Lung microvascular endothelial cell (primary cell): ENCODE measurements at places on chromosomes 4 and X. TPM values are rescaled to one million over a fixed set of nuclear protein-coding genes. Genes with fewer than 3 reads are reported as not detected.
A peak's percentile ranks its signal among the peaks of the same experiment; 100 is the strongest.

- no peak for DNase-seq
Observed at GRCh38 chr4:113442826-113443225, 318.7 kb downstream of the CAMK2D start.

RXFP1 gene
- 0.22 TPM in 1 of 2 replicates, not detected in the other for total RNA-seq

PRDX4 gene
- total RNA-seq, result 203 and 204 TPM in 2 replicates

GRCh38 chr4:1753294-1753696 lies 32.0 kb downstream of the TACC3 start:
- no peak for DNase-seq

- DNase-seq, result no peak
Observed at GRCh38 chr4:78666830-78667258, 109.3 kb upstream of the BMP2K start.

CENPI gene
- total RNA-seq, result 4.2 and 10.9 TPM in 2 replicates

DNA sequence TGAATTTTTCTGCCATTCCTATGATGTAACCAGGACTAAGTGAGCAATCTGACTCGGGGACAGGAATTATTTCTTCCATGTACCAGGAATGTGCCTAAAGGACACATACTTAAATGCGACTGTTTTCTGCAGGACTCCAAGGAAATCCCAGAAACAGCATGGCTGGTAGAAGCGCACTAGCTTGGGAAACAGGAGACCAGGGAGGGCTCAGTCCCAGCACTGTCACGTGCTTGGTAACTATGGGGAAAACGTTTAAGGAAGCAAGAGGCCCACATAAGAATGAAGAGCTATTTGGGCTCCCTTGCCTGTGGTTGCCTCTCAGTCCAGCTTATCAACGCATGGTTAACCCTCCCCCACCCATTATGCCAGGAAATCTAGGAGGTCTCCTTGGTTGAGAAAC lies 19.6 kb downstream of the MPP1 start:
- DNase-seq, result no peak

- no peak for DNase-seq
Observed at GRCh38 chr4:86971355-86971683, 36.5 kb downstream of the AFF1 start.

DNA sequence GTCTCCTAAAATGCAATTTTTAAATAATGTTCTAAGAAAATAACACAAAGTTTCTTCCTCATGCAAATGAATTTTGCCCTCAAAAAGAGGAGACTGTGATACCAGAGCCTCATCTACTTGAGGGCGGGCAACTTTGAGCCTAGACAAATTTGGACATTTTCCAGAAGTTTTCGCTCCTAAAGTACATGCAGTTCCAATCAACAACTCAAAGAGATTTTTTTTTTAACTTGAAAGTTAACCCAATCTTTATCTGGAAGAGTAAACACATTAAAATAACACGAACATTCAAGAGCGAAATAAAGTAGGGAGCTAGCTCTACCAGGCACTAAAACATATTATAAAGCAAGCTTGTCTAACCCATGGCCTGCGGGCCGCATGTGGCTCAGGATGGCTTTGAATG lies 29.4 kb upstream of the FBXW7 start:
- DNase-seq, result no peak

GRCh38 chrX:119589810-119590209 lies 15.4 kb downstream of the UBE2A start:
- DNase-seq, result no peak

LRAT gene
- total RNA-seq, result not detected in 2 replicates

TMPRSS11A gene
- not detected in 2 replicates for total RNA-seq

DNA sequence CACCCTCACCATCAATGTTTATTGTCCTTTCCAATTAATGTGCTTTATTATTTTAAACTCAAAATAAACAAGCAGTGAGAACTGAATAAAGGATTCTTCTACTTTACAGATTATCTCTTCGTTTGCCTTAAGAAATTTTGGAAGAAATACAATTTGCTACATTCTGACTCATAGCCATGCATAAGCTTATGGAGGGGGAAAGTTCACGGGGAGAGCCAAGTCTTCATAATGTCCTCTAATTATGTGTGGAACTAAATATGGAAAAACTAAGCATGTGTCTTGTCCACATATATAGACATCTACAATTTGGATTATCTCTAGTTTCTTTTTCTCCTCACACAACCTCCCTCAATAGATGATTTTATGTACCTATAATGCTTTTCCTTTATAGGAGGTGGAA lies 17.5 kb downstream of the CXCL13 start:
- no peak for DNase-seq

TLR2 gene
- total RNA-seq, result 0.44 and 1.2 TPM in 2 replicates

YY2 gene
- total RNA-seq, result 0.65 and 0.79 TPM in 2 replicates

- DNase-seq, result no peak
Observed at GRCh38 chr4:19776021-19776459, 475.7 kb upstream of the SLIT2 start.

WAS gene
- total RNA-seq, result under 0.01 and 0.22 TPM in 2 replicates

DNA sequence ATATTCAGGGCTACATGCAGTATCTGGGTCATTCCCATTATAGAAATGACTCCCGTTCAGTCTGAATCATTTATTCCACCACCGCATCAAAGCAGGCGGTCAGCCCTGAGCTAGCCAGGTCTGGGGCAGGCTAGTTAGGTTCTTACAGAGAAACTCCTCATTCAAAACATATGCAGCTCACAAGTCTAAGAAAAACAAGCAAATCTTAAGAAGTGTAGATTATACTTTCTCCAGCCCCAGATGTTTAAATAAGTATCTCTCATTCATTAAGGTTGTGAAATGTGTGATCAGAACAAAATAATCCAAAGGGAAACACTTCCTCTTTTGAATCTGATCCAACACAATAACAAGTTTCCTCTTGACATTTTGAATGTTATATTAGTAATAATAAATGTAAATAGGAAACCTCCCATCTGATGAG lies 441.9 kb downstream of the INPP4B start:
- DNase-seq, result peak; percentile 75

DNA sequence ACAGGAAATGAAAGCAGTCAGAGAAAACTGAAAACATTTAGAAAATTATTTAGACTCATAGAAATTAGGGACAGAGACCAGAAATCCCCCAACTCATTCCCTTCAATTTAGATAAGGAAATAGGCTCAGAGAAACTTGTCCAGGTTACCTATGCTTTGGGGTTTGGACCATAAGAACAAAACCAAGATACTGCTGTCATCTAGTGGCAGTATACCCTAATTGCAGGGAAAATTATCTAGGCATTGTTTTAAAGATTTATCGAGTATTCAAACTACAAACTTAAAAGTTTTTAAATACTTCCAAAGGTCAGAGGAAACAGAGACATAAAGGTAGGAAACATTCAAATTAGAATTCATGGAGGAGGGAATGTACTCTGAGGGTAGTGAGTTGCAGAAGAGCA lies 67.0 kb upstream of the KLHL13 start:
- no peak for DNase-seq

CFI gene
- total RNA-seq, result 26.4 and 38.7 TPM in 2 replicates

TMEM150C gene
- total RNA-seq, result 3.3 and 5.8 TPM in 2 replicates

DNA sequence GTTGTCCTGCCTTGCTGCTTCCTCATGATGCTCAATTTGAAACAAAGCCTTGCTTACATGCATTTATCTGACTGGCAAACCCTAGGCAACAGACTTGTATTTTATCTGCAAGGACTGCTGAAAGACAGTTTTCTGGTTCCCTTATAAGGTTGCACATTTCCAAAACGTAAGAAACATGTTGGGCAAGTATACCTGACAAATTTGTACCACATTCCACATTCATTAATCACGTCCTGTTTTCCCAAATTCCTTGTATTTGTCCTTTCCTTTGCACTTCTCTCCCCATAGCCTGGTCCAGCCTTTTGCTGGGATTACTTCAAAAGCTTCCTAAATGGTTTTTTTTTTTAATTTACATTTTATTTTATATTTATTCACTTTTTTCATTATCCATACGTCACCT lies 310.1 kb downstream of the PPP3CA start:
- DNase-seq, result peak; percentile 8

DNA sequence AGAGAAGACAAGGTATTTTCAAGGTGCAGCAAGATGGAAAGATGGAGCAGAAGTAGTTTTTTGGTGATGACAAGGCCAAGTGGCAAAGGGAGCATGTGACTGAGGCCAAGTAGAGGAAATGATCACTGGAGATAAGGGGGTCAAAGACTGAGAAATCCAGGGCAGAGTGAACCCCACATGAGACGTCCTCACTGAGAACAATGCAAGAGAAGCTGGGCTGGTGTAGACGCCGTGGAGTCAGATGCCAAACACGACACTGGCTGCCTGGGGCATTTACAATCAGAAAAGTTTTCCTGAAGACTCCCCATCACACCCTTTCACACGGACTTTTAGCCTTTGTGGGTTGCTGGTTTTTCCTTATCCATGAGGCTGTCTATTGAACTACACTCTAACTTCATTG lies 69.3 kb downstream of the FAM184B start:
- DNase-seq, result no peak

- DNase-seq, result no peak
Observed at GRCh38 chr4:143127621-143128020, 57.1 kb upstream of the USP38 start.

PABPC4L gene
- under 0.01 and 0.20 TPM in 2 replicates for total RNA-seq

DNA sequence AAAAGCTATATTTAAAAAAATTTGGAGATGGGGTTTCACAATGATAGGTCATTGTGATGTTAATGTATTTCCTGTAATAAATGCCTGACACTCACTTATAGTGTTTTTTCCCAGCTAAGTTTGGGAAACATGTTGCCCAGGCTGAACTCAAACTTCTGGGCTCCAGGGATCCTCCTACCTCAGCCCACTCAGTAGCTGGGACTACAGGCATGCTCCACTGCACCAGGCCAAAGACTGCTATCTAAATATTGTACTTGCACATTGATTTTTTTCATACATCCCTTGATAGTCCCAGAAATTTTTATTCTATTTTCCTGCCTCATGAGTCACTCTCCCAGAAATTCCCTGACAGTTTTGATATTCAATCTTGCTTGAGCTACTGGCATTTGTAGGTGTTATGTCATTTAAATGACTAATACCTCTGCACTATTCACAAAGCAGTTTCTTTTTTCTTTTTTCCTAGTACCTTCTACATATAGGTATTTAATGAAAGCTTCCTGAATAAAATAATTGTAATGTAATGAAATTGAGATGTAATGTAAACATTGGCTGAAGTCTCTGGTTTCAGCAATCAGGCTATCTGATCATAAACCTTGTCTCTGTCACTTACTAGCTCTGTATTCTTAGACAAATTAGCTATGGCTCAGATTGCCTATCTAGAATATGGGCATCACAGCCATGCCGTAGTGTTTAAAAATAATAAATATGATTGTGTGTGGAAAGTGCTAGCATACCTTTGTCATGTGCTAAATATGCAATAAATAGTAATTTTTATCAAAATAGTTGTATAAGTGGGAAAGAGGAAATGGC lies 1973.0 kb upstream of the AGA start:
- DNase-seq, result no peak

FHL1 gene
- total RNA-seq, result 82.2 and 122 TPM in 2 replicates

CTAG1A gene
- not detected in 2 replicates for total RNA-seq

FGF13 gene
- total RNA-seq, result 25.9 and 46.0 TPM in 2 replicates

DNA sequence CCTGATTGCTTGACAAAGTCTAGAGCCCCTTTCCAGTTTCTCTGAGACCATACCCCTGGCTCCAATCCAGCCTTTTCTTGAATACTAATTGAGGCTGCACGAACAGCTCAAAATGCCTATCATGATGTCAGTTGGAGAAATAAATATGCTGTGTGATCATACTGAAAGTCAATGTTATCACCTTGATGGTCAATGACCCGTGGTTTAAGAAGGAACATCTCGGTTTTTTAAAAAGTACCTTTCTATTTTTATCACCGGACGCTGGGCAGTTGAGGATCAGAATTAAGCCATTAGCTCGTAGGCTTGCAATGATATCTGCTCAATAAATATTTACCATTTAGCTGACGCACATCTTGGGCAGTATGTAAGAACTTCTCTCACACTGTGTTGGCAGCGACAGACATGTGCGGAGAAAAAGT lies 852 bp upstream of the WDR44 start:
- no peak for DNase-seq

DNA sequence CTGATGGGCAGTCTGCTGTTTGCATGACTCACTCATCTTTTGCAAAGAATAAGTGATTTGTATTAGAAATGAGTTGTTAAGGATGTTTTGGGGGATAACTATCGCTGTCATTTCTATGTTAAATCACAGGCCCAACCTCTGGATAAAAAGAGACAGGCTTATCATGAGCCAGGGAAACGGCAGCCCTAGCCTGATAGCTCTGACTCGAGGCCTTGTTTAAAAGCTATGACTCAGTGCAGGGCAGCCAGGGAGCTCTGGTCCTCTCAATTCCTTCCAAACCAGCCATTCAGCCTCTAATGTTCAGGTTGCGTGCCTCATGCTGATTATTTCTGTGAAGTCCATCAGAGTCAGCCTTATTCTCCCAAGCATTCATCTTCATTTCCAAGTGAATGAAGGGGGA lies 305.9 kb upstream of the HAND2 start:
- DNase-seq, result no peak

- no peak for DNase-seq
Observed at GRCh38 chr4:21858971-21859370, 89.6 kb downstream of the KCNIP4 start.

ASB12 gene
- not detected in 2 replicates for total RNA-seq

WNK3 gene
- 0.22 and 0.60 TPM in 2 replicates for total RNA-seq

- DNase-seq, result peak; percentile 57
Observed at GRCh38 chr4:108683479-108683878, 33.1 kb downstream of the OSTC start.

NSUN7 gene
- not detected in 2 replicates for total RNA-seq

DNA sequence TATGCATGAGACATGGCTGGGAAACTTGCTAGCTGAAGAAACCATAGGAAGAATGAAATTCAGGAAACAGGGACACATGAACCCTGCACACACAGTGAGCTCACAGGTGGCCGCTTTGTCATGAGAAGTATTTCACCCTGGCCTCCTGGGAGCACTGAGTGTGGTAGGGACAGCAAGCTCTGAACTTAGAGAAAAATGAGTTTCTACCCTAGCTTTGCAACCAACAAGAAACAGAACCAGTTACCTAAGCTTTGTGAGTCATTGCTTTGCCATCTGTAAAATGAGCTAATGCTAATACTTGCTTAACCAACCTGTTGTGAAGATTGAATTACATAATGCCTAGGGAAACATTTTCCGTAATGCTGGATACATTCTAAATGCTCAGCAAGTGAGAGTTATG lies 206.6 kb upstream of the HS3ST1 start:
- no peak for DNase-seq

- DNase-seq, result no peak
Observed at GRCh38 chr4:172348426-172348825, 535.2 kb downstream of the GALNTL6 start.

CLNK gene
- total RNA-seq, result not detected in 2 replicates

DNA sequence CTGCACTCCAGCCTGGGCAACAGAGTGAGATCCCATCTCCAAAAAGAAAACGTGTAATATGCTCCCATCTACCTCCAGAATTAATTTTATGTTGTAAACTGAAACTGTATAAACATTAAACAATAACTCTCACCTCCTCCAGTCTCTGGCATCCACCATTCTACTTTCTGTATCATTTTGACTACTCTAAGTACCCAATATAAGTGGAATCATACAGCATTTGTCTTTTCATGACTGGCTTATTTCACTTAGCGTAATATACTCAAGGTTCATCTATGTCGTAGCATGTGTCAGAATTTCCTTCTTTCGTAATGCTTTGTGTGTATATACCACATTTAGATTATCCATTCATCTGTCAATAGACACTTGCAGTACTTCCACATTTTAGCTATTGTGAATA lies 20.6 kb downstream of the F8 start:
- no peak for DNase-seq
